ENCODE measurements at places on chromosomes 12 and 14.

- no peak for DNase-seq
These were observed 20.6 kb upstream of the ARID2 start for GRCh38 chr12:45708901-45709300.

- peak; percentile 99 for DNase-seq
These were observed 32.6 kb downstream of the SLC35F4 start for GRCh38 chr14:57833323-57833722.

DNA sequence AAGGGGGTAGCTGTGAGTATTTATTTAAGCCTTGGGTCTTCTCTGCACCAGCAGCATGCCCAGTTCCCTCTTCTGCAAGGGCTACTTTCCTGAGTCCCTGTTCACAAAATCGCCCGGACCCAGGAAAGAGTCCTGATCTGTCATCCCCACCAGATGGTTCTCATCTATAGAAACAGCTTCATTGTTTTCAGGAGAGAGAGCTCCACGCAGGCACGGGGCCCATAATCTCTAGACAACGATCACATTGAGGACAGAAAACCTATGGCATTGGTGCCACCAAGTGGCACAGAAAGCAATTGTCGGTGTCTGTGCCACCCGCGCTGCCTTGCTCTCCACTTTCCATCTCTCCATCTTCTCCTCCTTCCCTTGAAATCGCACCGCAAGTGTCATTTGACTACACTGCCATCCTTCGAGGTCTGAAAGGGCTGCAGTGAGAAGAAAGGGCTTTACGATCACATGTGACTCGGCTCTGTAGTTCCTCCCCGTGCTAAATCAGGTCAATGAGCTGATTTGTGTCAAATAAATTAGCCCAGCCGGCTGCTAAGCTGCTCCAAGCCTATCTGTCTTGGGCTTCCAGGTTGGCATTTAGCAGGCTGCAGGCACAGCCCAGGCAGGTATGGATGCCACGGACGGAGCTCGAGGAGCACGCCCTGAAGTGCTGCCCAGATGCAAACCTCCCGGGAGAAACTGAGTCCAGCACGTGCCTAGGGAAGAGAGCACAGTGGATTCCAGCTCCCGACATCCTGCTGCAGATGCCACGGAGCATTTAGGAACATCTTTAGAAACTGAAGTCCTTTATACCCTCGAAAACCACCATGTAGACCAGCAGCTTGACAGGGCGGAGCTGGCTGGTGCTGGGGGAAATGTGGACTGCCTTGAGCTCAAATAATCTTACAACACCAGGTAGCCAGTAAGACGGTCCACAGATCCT is 28.8 kb downstream of the SPRING1 start:
- peak; percentile 71 for DNase-seq

GRCh38 chr14:22929961-22930364 is 787 bp upstream of the PRMT5 start:
- no peak for DNase-seq

DNA sequence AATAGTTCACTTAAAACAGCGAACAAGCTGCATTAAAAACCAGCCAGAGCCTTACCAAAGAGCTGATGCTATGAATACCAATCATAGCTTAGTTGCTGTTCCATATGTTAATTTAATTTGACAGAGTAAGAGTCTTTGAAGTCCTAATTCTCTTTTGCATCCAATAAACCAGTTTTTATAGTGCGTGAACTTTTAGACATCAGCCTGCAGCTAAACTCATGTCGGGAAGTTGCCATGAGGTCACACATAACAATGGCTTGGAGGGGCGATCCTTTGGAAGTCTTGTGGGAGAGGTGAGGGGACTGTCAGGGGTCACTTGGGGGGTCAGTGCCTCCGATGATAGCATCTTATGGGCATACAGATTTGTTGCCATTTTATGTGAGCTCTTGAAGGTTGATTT is 81.7 kb downstream of the HMGA2 start:
- DNase-seq = no peak

- no peak for DNase-seq
These were observed 12.2 kb upstream of the CLEC2A start for GRCh38 chr12:9944391-9944790.

DNA sequence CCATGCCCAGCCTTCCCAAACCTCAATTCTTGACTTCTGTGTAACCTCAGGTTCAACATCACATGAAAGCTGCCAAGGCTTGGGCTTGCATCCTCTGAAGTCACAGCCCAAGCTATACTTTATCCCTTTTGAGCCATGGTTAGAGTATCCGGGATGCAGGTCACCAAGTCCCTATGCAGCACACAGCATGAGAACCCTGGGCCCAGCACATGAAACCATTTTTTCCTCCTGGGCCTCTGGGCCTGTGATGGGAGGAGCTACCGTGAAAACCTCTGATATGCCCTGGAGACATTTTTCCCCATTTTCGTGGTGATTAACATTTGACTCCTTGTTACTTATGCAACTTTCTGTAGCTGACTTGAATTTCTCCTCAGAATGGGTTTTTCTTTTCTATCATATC is 25.8 kb upstream of the DIO2 start:
- DNase-seq = no peak

GRCh38 chr14:99755629-99756603 is 37.3 kb upstream of the EML1 start:
- DNase-seq = peak; percentile 80

GRCh38 chr12:18935371-18935965 is 194.1 kb upstream of the PLEKHA5 start:
- DNase-seq = no peak

- peak; percentile 100 for DNase-seq
These were observed 59.3 kb upstream of the CCDC91 start for GRCh38 chr12:28130625-28131598.

- DNase-seq = no peak
These were observed 217.6 kb downstream of the ANO6 start for GRCh38 chr12:45433441-45433868.

DNA sequence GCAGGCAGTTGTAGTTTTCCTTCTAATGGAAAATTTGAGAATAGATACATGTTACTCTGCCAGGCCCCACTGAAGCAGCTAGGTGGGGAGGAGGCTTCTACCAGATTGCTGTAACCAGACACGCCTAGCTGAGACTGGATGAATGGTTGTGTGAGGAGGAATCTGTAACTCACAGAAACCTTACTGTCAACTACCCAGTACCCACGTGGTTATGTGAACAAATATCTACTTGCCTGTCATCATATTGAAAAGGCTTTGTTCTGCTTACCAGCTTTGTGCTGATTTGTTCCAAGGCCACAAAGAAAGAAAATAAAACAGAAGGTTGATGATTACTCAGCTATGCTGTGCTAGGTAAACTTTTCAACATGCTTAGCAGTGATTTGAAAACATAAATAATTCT is 167.2 kb downstream of the CAPZA3 start:
- no peak for DNase-seq

DNA sequence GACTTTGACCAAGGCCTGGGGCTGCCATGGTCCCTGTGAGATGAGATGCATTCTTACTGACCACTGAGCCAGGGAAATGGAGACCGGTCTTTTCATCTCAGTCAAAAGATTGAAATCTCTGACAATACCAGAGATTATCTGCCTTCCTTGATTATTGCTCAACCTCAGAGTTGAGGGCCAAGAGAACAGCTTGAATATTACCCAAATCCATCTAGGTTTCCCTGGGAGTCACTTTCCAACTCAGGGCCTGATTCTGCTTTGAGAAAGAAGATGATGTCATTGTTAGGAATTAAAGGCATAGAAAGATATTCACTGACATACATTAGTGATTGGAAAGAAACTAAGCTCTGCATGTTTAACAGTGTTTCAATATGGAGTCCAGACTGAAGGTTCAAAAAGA is 515.9 kb upstream of the TBX3 start:
- DNase-seq = peak; percentile 63

GRCh38 chr12:85029456-85029855 is 6.6 kb downstream of the TSPAN19 start:
- peak; percentile 31 for DNase-seq

- no peak for DNase-seq
These were observed 47.1 kb downstream of the ABCD2 start for GRCh38 chr12:39572551-39572950.

DNA sequence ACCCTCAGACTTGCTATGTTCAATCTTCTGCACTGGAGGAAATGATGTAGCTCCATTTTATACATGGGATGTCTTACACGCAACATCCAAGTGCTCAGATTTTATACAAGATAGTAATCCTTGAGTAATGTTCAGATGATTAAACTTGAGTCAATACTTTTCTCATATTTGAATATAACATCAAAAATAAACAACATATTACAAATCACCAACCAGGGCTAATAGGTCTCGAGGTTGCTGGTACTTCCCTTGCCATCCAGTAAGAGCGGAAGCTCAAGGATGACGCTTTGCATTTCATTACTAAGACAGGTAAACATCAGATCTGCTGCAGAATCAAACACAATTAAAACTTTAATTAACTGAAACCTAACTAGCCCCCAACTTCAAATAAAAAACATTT is 97.3 kb downstream of the FOXN3 start:
- DNase-seq = no peak

DNA sequence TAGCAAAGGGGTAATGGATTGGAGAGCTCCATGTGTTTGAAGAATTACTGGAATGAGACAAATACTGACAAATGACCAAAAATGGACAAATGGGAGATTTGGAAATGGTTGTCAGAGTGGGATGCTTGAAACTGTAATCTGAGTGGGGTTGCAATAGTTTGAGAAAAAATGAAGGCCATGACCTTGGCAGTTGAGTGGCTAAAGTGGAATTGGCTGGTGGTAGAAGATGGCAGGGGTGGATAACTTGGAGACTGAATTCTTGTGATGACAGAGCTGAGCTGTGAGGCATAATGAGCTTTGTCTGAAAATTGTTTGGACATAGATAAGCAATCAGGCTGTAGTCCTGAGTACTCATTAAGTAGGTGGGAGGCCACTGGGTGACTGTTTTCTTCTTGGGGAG is 222.5 kb upstream of the PRICKLE1 start:
- no peak for DNase-seq

- peak; percentile 99 for DNase-seq
These were observed 1.1 kb upstream of the HDAC7 start for GRCh38 chr12:47820631-47821345.

DNA sequence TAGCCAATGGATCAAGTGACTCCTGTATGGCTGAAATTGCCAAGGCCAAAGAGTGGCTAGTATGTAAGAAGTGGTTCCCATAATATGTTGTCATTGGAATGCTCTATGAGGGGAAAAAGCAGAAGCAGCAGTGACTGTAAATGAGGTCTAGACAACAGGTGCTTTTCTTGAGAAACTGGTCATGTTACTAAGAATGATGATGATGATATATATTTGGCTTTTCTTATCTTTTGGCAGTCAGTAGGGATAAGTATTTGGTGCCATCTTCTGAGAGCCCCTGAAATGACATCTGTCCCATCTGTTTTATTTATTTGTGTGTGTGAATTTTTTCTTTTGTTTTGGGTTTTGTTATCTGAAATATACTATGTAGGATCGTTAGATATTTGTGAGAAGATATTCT is 141.7 kb downstream of the SYT1 start:
- DNase-seq = peak; percentile 16

DNA sequence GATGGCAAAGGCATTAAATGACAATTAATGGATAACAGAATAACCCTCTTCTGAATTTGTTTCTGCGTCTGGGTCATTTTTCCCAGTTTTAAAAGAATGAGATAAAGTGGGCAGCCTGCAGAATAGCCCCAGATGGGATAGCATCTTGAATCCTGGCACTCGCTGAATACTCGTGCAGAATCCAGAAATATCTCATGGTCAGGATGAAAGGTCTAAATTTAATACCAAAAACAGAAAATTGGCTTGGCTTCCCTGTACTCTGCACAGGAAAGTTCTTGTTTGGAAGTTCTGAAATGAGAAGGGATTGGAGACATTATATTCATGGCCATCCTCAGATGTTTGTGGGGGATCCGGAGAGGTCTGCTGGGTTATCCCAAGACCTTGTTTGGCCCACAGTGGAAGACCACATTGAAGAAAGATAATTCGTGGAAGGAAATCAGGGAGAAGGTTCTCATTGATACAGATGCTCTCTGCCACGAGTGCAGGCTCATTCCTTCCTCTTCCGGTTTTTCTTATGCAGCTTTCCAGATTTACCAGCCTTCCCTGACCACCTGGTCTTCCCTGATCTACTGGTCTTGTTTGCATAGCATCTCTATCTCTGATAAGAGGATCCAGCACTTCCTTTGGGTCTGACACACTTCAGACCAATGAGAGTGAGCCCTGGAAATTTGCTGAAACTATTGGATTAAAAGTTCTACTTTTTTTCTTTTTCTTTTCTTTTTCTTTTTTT is 6.0 kb upstream of the IFT81 start:
- no peak for DNase-seq

- no peak for DNase-seq
These were observed 101.6 kb downstream of the SLC41A2 start for GRCh38 chr12:104856531-104856930.

DNA sequence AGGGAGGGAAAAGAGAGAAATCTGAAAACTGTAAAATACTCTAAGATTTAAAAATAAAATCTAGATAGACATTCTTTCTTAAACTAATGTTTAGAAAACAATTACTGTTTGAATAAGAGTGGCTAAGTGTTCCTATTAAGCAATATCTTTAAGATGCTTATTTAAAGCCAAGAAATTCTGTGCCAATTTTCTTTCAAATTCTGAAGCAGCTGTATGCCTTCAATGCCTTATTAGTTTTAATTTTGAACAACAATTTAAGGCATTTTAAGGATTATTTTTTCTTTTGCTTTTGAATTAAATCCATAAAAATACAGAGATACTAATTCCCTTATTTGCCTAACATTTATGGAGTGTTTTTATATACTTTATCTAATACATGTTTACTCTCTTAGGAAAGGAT is 50.3 kb upstream of the KITLG start:
- DNase-seq = no peak

- DNase-seq = no peak
These were observed 3.7 kb downstream of the NFKBIA start for GRCh38 chr14:35400648-35401421.

DNA sequence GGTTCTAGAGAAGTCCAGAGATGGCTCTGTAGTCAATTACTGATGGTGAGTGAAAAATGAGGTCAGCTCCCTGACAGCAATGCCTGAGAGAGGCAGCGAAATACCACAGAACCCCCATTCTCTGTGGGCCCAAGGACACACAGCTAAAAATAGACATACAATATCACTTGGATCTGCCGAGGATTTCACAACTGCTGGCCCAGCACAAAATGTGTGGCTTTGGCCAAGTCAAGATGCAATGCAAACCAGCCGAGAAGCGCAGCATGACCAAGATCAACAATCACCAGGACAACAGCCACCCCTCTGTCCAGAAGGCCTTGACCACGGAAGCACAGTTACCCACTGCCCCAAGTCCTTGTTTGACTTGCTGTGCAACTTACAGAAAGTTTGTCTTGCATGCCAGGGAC is 52.2 kb downstream of the CKAP4 start:
- DNase-seq = peak; percentile 83

- DNase-seq = no peak
These were observed 33.2 kb downstream of the TSPAN11 start for GRCh38 chr12:30959778-30960177.

DNA sequence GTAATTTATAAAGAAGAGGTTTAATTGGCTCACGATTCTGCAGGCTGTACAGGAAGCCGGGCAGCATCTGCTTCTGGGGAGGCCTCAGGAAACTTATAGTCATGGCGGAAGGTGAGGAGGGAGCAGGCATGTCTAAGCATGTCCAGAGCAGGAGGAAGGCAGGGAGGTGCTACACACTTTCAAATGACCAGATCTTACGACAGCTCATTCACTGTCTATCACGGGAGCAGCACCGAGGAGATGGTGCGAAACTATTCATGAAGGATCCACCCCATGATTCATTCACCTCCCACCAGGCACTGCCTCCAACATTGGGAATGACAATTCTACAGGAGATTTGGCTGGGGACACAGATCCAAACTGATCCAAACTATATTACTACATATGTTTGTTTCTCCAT is 10.0 kb downstream of the SFSWAP start:
- DNase-seq = no peak

GRCh38 chr12:56787498-56787897 is 24.4 kb downstream of the HSD17B6 start:
- no peak for DNase-seq

Data from fibroblast of skin of right biceps (primary cell).